Smooth muscle cell of the brain vasculature (primary cell): ENCODE measurements at places on chromosomes 5 and 9.

DNA sequence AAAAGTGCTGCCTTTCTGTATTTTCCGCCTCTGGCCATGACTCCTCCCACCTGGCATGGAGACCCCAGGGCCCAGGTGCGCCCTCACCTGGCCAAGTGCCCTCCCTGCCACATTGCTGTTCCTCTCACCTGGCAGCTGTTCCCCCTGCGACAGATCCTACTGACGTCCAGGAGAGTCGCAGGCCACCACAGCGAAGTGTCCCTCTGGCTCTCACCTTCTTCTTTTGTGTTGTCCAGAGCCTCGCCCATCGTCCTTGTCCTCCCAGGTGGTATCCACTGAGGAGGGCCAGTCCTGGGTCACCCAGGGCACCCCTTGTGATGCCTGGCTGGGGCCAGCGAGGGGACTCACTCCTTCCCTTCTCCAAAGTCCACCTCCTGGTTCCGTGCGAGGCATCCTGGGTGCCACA is 2.6 kb downstream of the NKD2 start:
- no peak for DNase-seq

DNA sequence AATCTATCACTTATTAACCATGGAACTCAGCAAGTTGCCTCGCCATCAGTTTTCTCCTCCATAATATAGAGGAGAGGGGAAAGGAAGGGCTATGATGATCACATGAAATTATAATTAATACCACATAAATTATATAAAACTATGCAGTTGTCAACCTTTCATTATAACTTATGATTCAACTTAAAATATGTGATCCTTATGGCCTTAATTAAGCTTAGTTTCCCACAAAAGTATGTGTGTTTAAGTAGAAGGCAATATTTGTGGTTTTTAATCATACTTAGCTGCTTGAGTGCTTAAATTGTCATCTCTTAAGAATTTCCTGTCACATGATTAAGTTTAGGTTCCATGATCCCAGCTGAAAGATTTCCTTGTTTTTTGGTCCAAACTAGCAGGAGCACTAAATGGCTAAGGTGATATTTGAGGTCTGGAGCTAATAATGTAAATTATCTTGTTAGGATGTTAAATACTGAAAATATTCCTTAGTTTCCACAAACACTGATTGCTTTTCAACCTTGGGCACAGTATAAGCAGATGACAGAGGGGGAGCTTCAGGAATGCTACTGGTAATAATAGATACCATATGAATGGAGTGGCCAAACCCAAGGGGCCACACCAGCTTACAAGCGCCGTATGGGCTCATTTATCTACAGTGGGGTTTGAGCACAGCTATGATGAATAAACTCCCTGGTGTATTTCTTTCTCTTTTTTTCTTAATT is 26.4 kb upstream of the F2R start:
- no peak for DNase-seq

GRCh38 chr9:78493166-78493742 is 196.3 kb downstream of the PSAT1 start:
- DNase-seq: no peak

- no peak for DNase-seq
These were observed 39.7 kb downstream of the ROPN1L start for GRCh38 chr5:10481241-10481935.

- DNase-seq: no peak
These were observed 183.7 kb downstream of the RGS3 start for GRCh38 chr9:113646946-113647914.

GRCh38 chr5:133336121-133336968 is 276.0 kb downstream of the FSTL4 start:
- no peak for DNase-seq

- DNase-seq: peak; percentile 6
These were observed 26.7 kb upstream of the GRIA1 start for GRCh38 chr5:153463806-153464205.

DNA sequence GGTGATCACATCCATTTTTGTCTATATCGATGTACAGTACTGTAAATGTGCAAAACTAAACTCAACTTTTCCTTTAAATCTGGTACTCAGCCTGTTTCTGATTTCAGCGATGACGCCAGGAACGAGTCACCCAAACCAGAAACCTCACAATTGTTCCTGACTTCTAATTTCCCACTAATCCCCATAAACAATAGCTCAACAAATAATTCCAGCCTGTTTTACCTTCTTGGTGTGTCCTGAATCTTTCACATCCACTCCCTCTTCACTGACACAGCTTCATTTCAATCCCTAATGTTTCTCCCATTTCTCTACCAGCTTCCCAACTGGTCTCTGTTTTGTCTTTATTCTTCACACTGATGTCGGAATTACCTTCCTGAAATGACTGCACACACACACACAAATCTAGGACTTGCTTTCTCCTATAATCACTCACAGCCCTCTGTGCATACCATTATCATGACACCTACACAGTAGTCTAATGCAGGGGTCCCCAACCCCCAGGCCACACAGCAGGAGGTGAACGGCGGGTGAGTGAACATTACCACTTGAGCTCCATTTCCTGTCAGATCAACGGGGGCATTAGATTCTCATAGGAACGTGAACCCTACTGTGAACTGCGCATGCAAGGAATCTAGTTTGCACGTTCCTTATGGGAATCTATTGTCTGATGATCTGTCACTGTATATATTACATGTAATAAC is 97.8 kb upstream of the SLC30A5 start:
- no peak for DNase-seq

DNA sequence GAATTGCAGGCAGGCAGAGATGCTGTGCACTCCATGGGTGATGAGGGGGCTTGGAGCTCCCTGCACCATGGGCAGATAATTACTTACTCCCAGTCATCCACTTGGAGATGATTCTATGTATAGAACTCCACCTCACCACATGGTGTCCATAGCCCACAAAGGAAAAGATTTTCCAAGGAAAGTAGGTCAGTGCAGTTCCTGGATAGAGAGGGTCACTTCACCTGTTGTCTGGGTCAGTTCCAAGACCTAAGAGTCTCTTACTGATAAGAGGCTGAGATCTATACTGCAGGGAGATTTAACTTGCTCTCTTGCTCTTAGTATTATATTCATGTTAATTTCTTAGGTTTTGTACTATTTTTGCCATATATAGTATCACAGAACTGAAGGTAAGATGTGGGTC is 113.9 kb upstream of the BRINP1 start:
- no peak for DNase-seq

- no peak for DNase-seq
These were observed 243.6 kb upstream of the PANK3 start for GRCh38 chr5:168822745-168823281.

DNA sequence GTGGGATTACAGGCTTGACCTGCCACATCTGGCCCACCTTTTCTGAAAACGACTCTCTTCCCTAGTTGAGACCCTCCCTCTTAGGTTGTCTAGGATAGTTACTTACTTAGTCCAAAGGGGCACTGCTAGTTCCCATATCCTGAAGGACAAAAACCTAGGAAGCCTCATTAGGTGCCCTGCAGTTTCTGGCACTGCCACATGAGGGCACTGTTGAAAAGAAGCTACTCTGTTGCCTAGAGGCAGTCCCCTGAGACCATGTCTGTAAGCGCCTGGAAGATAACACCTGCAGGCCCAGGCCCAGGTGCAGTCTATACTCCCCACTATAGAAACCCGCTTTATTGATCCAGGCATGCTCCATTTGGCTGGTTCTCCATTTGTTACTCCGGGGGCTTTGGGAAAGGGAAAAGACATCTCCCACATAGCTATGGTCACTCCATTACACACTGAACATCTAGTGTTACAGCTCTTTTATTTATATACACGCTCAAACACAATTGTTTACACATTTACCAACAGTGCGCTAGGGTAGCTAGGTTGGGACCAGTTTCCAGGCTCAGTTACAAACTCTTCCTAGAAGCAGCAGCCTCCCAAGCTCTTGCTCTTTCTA is 73.4 kb upstream of the PPARGC1B start:
- no peak for DNase-seq

GRCh38 chr9:10032166-10032565 is 580.6 kb downstream of the PTPRD start:
- DNase-seq: no peak

DNA sequence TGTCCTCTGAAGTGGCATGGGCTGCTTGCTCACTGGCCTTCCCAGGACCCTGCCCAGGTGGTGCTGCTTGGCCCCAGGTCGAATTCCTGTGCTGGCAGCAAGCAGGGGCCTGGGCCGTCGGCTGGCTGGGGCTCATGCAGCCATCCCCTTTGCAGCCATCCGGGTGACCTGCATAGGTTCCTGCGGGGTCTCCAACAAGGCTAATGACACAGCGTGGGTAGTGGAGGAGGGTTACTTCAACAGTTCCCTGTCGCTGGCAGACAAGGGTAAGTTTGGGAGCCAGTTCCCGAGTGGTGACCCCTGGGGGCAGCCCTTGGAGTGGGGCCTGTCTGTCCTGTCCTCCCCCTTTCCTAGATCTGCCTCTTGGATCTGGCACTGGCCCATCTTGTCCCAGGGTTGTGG is 6.1 kb upstream of the EHMT1 start:
- no peak for DNase-seq

DNA sequence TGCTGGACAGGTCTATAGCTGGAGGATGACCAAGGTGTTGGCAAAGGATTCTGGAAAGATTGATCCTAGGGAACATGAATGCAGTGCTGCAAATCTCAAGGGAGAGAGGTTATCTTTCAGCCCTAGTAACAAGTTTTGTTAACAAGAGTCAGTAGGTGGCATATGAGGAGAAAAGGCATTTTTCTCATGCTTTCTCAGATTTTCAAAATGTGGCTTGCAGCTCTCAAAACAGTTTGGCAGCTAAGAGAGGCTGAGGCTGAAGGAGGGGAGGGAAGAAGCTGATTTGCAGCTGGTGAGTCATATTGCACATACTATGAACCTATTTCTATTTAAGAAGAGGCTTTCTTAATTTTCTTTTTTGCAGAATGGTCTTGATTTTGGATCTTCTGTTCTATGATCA is 64.3 kb upstream of the PCA3 start:
- no peak for DNase-seq

DNA sequence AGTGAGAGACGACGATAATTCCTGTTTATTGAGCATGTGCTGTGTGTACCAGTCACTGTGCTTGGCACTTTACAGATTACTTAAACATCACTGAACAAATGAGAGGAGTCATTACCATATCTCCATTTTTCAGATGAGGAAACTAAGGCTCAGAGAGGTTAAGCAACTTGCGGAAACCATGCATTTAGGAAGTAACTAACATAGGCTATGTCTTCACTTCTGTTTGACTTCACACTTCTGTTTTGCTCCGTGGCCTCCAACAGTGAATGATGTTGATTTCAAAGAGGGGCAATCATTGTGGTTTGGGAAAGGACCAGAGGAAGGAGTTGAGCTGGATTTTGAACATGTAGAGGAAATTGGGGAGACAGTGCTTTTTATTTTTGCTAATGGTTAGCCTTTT is 16.7 kb downstream of the GCNT1 start:
- no peak for DNase-seq

DNA sequence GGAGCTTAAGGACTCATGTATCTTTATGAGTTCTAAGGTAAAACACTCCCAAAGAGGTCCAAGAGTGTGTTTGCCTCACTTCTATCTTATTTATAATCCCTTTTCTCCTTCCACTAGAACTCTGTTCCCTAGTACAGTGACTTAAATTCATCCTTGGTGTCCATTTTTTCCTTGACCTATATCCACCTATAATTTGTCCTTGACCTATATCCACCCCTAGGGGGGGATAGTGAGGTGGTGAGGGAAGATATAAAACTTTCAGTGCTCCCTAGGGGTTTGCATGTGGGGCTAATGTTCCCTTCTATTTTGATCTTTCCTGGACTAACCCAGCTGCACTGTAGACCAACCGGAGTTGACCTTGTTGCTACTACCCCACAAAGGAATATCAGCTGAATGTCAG is 83.5 kb upstream of the GNAQ start:
- no peak for DNase-seq
